Left renal cortex interstitium (tissue), 4 donors: ENCODE measurements at places on chromosomes 2 and 18. TPM values are rescaled to one million over a fixed set of nuclear protein-coding genes. Genes with fewer than 3 reads are reported as not detected.

GRCh38 chr18:66005831-66006588 lies 255.2 kb downstream of the CDH7 start:
- DNase-seq, result no peak

OSBPL6 gene
- polyA plus RNA-seq, result 5.5 TPM

DNA sequence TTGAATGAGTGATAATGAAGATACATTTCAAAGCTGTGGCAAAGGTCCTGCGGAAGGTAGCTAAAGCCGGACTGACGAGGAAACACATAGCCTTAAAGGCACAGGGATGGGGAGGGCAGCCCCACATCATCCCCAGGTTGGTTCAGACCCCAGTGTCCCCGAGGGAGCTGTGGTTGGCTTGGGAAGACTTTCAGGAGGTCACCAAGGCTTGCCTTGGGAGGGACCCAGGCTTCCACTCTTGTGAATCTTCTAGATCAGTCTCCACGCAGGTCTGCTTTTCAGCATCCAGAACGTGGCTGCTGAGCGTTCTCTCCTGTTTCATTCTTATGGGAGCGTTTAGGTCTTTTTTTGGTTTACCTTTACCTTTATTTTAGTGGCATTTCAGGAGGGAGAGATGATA lies 16.8 kb downstream of the KIF1A start:
- DNase-seq, result no peak

DNA sequence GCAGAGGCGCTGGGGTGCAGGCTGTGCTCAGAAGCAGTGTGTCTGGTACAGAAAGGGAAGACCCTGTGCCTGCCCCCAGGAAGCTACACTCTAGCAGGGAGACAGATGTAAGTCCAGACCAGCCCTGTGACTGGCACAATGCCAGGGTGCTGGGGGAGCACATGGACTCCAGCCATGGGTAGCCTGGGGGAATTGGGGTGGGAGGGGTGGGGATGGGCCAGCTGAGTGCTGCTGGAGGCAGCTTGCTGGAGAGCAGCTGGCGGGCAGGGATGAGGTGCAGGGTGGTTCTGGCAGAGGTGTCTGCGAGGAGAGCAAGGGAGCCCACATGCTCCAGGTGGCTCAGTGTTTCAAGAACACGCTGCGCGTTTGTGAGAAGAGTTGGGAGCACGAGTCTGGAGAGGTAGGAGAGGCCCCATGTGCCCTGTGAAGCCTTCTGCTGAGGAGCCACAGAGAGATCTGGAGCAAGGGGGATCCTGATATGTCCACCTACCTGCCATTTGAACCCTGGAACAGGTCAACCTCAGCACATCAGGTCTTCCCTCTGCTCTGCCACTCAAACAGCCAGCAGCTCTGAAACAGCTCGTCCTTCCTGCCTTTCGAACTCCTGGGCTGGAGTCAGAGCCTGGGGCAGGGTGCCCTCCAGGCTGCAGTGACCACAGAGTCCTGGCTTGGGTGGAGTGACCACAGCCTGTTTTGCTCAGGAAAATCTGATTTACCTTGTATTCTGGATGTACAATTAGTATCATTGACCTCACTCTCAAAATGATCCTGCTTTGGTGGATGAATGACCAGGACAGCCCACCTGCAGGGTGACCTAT lies 15.1 kb downstream of the ALLC start:
- no peak for DNase-seq

DNA sequence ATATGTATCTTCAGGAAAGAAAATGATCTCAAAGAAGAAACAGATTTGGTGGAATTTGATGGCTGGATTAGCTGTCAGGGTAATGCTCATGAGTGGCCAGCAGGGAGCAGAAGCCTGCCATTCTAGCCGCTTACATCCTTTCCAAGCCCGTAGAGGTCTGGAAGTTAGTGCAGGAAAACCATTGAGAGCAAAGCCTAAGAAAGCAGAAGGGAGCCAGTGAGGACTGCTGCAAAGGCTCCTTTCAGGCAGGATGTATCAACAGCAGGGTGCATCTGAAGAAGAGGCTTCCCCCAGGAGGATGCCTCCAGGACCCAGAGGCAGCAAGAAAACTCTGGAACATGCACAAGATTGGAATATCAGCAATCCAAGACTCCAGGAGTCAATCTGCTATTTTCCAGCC lies 22.9 kb upstream of the LBH start:
- DNase-seq, result no peak

GRCh38 chr2:58047373-58047935 lies 848 bp downstream of the VRK2 start:
- DNase-seq, result no peak

DNA sequence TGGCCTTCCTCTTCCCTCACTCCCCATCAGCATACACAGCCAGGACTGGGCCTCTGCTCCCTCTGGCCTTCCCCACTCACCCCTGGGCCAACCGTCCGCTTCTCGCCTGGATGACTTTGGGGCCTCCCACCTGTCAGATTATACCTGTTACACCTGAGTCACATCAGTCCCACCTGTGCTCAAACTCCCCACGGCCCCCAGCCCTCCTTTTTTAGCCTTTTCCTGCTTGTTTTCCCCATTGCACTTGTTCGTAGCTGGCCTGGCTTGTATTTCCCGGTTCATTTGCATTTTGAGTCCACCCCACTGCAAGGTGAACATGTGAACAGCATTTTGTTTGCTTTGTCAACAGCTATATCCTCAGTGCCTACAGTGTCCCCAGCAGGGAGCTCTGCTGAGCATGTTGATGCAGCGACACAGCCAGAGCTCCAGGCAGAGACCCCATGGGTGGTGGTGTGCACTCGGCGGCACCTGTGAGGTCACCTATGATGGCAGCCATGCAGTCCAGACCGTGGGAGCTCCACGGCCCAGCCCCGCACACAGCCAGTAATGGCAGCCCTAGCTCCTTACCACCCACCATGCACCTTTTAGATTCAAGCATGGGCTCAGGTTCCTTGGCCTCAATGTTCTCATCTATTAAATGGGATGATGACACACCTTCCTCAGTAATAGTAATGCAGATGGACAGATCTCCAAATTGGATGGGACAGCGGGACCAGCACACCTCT lies 276.4 kb upstream of the HS6ST1 start:
- DNase-seq, result no peak

GRCh38 chr18:22211657-22212056 lies 42.3 kb downstream of the GATA6 start:
- DNase-seq, result no peak
